ENCODE measurements at places on chromosomes 4 and X.

- no peak for DNase-seq
Measured at GRCh38 chr4:177251237-177251636, 58.4 kb upstream of the NEIL3 start.

- no peak for DNase-seq
Measured at GRCh38 chrX:40244980-40245379, 147.2 kb upstream of the BCOR start.

GRCh38 chrX:16593801-16594200, 56.2 kb upstream of the S100G start:
- DNase-seq = no peak

GRCh38 chrX:57906790-57907189, 3.5 kb downstream of the ZXDA start:
- no peak for DNase-seq

DNA sequence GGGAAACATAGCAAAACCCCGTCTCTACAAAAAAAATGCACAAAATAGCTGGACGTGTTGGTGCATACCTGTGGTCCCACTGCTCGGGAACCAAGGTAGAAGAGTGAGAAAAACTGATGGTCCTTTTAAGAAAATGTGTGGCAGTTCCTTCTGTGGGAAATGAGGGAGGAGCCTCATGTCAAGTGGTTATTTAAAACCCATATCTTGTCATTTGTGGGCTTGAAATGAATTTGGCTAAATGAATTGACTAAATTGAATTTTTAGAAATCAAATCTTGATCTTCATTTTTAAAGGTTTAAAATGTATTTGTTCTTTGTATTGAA, 16.2 kb upstream of the LAMP2 start:
- DNase-seq = no peak

- no peak for DNase-seq
Measured at GRCh38 chr4:13681570-13681969, 54.0 kb upstream of the BOD1L1 start.

GRCh38 chr4:163810755-163811154, 316.3 kb downstream of the TMA16 start:
- DNase-seq = no peak

DNA sequence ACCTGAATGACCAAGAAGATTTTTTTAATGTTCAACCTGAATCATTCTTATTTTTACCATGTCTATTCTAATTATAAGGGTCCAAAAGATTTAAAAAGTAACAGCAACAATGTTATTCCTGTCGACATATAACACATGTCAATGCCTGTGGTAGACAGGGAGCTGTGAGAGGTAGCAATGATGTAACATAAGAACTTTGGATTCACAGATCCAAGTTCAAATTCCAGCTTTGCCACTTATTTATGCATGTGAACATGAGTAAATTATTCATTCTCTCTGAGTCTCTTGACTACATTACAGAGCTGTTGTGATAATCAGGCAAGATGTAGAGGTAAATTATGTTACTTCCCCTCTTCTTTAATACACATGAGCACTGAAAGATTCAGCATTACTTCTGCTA, 54.5 kb downstream of the KLHL8 start:
- no peak for DNase-seq

GRCh38 chr4:18389115-18389514, 367.6 kb upstream of the LCORL start:
- DNase-seq = no peak

DNA sequence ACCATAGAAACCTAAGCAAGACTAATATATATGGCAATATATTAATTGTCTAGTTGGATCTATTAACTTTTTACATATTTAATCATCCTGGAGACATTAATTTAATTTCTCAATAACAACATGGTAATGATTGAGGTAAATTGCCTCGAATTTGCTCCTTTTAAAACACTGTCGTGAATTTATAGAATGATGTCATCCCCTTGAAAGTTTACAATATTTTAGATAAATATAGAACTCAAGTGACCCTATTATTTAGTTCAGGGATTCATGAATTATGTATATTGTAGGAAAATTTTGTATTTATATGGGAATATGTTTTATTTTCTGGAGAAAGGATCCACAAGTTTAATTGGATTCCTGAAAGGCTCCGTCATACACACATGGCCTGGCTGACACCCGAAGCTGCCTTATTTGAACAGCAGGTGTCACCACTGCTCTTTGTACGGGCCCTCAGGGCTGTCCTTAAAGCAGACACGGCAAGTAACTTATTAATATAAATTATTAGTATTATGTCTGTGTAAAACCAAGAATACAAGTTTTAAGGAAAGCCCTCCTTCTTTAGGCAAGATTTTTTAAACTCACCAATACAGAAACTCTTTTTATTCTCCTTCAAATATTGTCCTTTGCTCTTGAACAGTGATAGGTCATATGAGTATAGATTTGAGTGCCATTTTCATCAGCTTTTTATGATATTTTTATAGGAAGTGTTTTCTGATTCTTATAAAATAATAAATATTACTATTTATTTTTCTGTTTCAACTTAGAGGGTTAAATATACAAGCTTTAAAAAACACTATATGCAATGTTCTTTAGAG, 1.9 kb upstream of the PLRG1 start:
- peak; percentile 20 for DNase-seq

GRCh38 chr4:161829591-161829990, 334.2 kb downstream of the FSTL5 start:
- no peak for DNase-seq

DNA sequence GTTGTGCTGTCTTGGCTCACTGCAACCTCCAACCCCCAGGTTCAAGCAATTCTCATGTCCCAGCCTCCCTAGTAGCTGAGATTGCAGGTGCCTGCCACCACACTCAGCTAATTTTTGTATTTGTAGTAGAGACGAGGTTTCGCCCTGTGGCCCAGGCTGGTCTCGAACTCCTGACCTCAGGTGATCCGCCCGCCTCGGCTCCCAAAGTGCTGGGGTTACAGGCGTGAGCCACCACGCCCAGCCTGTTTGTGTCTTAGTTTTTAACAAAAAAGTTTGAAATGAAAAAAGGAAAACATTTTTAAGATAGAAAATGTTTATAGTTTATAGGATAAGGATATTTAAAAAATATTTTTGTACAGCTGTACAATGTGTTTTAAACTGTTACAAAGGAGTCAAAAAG, 62.4 kb downstream of the CAPN6 start:
- no peak for DNase-seq

DNA sequence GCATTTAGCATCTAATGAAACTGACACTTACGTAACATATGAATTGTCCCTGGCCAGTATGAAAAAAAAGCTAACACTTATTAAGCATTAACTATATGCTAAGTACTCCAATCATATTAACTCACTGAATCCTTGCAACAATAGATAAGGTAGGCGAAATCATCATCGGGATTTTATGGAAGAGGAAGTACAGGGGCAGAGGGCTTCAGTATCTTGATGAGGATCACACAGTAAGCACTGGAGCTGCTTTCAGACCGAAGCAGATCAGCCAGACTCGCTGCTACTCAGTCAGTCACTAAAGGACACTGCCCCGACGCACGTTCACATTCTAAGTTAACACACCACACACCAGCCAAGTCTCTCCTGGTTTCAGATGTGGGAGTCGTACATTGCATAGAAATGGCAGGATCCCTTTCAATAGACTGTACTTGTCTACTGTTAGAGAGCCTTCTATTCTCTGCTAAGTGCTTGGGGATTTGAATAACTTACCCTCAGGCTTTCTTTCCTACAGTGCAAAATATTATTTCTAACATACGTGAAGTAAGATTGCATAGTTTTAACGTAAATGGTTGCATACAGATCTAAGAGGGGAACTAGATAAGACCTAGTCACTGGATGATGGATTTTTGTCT, 540.2 kb upstream of the TENM3 start:
- DNase-seq = no peak

GRCh38 chr4:65023081-65023480, 613.8 kb upstream of the TECRL start:
- no peak for DNase-seq

DNA sequence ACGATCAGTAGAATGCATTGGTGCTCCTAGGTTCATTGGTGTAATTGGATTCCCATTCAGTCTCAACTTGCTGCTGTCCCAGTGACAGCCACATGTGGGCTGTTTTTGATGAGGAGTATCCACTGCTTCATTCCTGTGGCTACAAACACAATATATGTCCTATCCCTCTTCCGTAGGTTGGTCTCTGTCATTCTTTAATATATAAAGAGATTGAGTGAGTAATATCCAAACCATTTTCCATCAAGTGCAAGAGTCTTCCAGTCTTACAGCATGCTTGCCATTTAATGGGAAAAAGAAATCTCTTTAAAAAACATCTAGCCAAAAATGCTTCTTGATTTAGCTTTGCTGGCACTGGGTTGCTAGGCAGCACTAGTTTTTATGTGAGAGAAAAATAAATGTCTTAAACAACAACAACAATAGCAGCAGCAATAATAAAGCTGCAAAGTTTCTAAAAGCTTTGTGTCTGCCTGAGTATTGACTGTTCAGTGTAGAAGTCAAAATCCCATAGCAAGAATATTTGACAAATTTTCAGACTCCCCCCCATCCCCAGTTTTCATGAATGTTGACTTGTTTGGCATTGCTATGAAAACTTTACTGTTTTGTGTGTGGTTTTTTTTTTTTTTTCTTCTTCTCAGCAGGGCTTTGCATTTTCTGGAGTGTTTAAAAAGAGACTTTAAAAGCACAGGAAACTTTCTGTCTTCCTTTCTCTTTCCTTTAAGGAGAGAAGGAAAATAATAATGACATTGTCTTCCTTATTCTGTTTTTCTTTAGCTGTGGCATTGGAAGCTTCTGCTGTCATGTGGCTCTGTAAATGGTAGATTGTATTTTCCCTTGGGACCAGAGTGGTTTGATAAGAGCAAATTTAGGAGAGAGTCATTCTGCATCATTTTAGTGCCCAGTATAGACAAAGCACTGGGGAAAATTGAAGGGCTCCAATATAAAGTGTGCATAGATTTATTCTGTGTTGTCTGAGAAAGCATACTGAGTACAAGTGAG, 244.3 kb downstream of the ARHGAP10 start:
- DNase-seq = no peak

DNA sequence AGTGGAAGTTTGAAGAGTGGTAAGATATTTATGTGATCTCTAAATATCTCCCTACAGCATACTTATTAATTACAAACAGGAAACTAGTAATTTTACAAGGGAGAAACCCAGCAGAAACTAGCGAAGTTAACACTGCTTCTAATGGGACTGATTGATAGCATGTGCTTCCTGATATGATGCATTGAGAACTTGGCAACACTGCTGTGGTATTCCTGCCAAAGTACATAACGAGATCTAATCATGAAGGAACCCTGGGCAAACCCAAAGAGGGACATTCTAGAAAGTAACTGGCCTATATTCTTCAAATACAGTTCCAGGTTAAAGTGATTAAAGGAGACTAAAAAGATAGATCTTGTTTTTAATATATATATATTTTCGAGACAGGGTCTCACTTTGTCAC, 4.6 kb upstream of the GPR34 start:
- DNase-seq = no peak

GRCh38 chr4:148514581-148514980, 72.4 kb upstream of the NR3C2 start:
- no peak for DNase-seq

- no peak for DNase-seq
Measured at GRCh38 chr4:79598214-79598613, 190.2 kb upstream of the GK2 start.

DNA sequence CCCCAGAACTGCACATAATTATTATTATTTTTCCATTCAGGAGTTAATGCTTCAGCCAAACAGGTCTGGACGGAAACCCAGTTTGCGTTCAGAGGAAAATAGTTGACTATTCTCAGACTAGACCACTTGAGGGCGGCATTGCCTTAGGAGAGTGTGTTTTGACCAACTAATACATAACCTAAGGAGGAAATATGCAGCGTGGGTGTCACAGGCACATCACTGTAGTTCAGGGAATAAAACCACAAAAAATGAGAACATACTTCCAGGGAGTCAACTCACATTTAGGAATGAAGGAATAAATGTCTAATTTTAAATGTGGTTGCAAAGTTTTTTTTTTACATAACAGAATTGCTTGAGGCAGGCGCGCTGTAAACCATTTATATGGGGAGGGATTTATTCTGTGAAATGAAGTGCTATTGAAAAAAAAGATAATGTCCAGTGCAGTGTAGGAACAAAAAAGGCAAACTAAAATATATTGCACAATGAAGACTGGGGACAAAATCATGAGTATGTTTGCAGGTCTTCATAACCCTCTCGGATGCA, 93.3 kb downstream of the SYNPO2 start:
- no peak for DNase-seq

- no peak for DNase-seq
Measured at GRCh38 chr4:86853209-86853608, 4.0 kb upstream of the SLC10A6 start.

Measured in stimulated activated CD8-positive, alpha-beta memory T cell treated with anti-CD3 and anti-CD28 coated beads, Interleukin-4, amount 100 ng/mL, for 1 hour (primary cell).